ENCODE measurements at places on chromosomes 12 and 14.

DNA sequence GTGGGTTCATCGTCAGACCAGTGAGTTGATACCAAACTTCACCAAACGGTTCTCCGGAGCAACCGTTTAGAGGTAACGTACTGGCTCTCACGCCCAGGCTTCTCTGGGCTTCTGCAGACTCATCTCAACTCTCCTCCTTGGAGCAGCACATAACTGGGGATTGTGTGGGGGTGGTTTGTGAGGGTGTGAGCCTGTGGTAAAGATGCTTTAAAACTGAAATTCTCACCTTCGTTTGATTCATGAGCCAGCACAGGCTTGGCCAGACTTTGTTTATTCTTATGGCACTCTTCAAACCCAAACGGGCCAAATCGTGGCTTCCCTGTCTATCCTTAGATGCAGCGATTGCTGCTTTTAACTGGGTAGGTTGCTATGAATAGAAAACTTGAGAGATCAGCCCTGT is 121.3 kb downstream of the SAMD4A start:
- no peak for DNase-seq

DNA sequence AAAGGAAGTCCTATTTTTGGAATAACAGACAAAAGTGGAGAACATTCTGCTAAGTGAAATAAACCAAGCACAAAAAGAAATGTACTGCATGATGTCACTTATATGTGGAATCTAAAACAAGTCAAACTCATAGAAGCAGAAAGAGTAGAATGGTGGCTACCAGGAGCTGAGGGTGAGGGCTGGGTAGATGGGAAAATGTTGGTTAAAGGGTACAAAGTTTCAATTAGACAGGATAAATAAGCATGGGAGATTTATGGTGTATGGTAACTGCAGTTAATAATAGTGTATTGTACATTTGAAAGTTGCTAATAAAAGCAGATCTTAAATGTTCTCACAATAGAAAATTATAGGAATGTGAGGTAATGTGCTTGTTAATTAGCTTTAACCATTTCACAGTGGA is 12.8 kb downstream of the LUM start:
- no peak for DNase-seq

GRCh38 chr12:65955452-65955851 is 131.2 kb downstream of the HMGA2 start:
- DNase-seq, result no peak

GRCh38 chr12:29569132-29569757 is 71.8 kb upstream of the OVCH1 start:
- no peak for DNase-seq

DNA sequence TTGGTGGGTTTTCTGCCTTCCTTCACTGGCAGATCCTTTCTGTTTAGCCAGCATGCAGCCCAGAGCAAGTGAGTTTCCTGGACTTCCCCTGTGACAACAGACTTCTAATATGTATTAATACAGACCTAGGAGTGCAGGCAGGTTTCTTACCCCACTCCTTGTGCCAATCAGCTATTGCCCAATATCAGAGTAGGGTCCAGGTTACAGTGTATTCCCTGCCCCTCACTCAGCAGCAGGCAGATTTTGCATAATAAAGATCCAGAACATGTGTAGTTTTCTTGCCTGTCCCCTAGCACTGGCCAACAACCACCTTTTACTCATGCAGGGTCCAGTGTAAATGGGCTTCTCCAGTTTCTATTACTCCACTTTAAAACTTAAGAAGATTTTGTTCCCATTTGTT is 4.7 kb upstream of the SMIM10L1 start:
- DNase-seq, result no peak

GRCh38 chr14:78933948-78934524 is 763.9 kb downstream of the NRXN3 start:
- DNase-seq, result no peak

- DNase-seq, result no peak
Observed at GRCh38 chr14:95341115-95341514, 21.4 kb upstream of the CLMN start.

DNA sequence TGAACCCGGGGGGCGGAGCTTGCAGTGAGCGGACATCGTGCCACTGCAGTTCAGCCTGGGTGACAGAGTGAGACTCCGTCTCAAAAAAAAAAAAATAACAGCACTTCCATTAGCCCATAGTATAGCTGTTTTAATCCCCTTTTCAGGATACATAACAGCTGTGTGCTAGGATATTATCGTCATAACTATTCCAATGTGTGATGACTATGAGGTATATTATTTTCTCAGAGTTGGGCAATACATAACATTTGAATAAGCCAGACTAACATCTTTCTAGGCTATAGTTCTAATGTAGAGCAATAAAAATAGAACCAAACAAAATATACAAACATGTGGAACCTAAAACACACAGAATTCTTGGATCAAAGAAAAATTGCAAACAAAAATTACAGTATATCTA is 57.1 kb downstream of the MARK3 start:
- DNase-seq, result no peak

DNA sequence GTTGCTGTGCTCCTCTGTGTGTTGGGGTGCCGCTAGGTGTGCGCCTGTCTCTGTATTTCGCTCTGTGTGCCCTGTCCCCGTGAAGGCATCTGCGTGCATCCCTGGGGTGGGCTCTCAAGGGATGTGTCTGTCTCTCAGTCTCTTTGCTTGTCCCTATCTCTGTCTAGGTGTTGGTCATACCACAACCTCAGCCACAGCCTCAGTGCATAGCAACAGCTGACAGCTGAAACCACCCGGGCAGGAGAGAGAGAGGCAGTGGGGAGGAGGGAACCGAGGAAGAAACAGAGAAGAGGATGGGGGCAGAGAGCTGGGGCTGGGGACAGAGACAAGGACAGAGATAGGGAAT is 953 bp upstream of the NXPH4 start:
- no peak for DNase-seq

GRCh38 chr14:78982551-78982950 is 812.4 kb downstream of the NRXN3 start:
- no peak for DNase-seq

GRCh38 chr12:12087693-12088034 is 16.9 kb downstream of the BCL2L14 start:
- no peak for DNase-seq

DNA sequence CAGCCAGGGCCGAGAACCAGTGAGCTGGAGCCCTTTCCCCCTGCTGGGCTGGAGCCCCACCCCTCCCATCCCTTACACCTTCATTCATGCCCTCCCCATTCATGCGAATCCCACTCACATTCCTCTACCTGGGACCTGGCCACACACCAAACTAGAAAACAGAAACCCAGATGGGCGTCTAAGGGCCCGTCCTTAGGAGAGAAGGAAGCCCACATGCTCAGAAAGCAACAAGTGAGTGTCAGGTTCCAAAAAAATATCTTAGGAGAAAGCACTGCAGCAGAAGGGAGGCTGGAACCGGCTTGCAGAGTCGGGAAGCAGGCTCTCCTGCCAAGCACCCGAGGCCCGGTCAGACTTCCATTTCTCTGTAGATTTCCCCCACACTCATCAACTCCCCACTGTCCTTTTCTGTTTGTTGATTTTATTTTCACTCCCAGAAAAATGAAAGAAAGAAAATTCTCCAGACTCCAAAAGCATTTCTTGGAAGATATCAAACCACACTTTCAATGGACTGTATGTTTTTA is 13.6 kb downstream of the BCL11B start:
- no peak for DNase-seq

- no peak for DNase-seq
Observed at GRCh38 chr12:123906711-123907420, 65.8 kb downstream of the CCDC92 start.

GRCh38 chr12:67613040-67613439 is 35.5 kb upstream of the DYRK2 start:
- no peak for DNase-seq

DNA sequence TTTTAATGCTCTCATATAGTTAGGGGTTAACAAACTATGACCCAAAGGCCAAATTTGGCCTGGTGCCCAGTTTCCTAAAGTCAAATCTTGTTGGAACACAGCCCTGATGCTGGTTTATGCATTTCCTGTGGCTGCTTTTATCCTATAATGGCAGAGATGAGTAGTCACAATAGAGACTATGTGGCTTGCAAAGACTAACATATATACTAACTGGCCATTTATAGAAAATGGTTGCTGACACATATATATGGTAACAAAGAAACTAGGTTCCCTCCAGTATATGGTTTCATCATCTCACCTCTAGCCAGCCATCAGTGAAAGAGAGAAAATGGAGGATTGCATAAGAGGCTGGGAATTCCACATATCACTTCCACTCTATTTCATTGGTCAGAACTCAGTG is 10.8 kb downstream of the NAV3 start:
- no peak for DNase-seq

- no peak for DNase-seq
Observed at GRCh38 chr12:109675411-109675810, 38.2 kb upstream of the FAM222A start.

DNA sequence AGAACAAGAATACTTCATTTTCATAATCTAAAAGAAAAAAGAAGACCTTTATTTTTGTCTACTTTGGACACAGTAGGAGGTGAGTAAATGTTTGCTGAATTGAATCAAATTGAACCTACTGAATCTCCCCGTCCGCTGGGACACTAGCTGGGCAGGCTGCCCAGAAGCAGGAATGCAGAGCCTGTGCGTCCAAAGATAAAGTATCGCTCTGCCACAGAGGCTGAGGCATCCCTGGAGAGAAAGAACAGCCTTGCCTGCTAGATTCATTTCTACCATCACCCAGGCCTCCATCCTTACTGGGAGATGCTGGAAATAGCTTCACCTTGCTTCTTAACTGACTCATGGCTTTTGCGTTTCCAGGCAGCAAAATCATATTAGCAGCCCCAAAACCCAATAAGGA is 64.1 kb upstream of the TSPAN11 start:
- no peak for DNase-seq

GRCh38 chr14:28767030-28767852 is 654 bp downstream of the FOXG1 start:
- DNase-seq, result no peak
